Left renal pelvis (tissue), 4 donors: ENCODE measurements at places on chromosomes 2 and 18. TPM values are rescaled to one million over a fixed set of nuclear protein-coding genes. Genes with fewer than 3 reads are reported as not detected.

SRD5A2 gene
- polyA plus RNA-seq: 0.05 TPM

UGT1A8 gene
- polyA plus RNA-seq: not detected

PTPRN gene
- 0.17 TPM for polyA plus RNA-seq

DNAJC5G gene
- 0.18 TPM for polyA plus RNA-seq

UBE2E3 gene
- polyA plus RNA-seq: 239 TPM

CD207 gene
- polyA plus RNA-seq: 0.10 TPM

G6PC2 gene
- not detected for polyA plus RNA-seq

PLGLB1 gene
- 7.1 TPM for polyA plus RNA-seq

EDAR gene
- 3.3 TPM for polyA plus RNA-seq

ALK gene
- 1.4 TPM for polyA plus RNA-seq
